ENCODE measurements at places on chromosomes 3 and 15. TPM values are rescaled to one million over a fixed set of nuclear protein-coding genes. Genes with fewer than 3 reads are reported as not detected.

DNA sequence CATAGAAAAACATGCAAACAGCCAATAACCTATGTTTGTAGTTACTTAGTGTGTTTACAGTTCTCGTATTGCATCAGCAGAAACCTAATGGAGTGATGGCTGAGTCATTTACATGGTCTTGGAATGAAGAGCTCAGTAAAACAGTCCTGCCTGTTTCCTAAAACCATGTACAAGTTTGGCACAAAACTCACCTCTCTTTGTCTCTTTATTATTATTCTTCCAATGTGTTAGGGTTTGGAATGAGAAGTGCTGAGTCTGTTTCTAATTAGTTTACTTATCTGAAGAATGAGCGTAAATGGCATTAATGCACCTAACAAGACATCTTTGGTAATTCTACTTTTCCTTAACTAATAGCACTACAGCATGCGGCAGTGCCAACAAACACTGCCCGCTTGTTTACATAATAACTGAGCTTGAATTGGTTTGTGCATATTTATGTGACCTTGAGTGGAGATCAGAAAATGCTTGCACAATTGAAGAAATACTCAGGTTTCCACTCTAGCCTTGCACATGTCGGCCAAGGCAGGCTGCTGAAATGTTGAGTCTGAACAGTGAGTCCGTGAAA is 385.4 kb upstream of the SEMA6D start:
- no peak for DNase-seq

DNA sequence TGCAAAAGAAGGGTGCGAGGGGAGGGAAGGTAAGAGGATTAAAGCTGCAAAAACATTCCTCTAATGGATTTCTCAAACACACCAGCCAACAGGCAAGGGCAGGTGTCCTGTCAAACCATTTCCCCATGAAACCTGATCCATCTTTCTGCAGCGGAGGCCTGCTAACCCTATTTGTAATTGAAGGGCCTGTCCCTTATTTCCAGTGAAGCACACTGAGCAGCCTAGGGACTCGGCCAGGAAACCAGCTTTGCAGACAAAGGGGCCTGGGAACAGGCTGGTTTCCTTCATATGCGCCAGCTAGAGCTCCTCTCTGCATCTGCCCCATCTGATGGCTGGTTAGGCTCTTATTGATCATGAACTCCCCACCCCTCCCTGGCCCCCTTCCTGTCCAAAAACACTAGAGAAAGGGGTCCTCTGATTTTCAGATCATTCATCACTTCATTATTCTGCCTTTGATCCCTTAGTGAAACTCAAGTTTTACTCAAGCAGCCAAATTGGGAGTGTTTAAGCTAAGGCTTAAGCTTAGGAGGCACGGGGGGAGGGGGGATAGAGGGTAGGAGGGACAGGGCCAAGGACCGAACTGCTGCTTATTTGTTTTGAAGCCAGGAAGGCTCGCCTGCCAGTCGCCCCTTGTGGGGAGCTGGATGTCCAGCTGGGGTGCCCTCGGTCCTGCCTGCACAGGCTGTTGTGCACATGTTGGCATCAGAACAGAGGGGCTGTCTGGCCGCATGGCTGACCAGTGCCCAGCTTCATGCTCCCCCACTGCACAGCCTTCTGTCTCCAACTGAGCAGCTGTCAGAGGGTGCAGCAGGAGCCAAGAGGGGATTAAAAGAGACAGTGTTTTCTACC is 53.1 kb downstream of the BOC start:
- peak; percentile 48 for DNase-seq

DNA sequence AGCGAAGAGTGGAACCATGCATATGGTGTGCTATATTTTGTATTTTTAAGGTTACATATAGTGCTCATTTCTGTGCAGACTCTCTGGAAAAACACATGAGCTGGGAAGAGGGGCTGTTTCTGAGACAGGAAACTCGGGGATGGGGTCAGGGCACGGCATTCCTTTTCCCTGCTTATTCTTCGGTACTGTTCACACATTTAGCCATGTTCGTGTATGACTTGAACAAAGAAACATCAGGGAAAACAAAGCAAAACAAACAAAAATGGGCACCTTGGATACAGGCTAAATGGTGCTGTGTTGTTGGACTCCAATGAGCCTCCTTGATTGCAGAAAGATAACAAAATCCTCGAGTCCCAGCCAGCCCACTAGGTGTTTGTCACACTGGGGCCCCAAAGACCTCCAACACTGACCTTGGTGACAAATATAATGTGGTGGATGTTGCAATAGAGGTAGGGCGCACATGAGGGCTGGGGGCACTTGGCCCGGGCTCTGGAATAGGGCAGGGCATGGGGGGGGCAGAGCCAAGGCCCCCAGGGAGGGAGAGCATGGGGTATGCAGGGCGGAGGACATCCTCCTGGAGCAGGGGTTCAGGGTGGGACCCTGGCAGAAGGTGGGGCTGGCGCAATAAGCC is 19.3 kb downstream of the DNASE1L3 start:
- DNase-seq = no peak

GRCh38 chr15:74426404-74427281 is 7.1 kb downstream of the SEMA7A start:
- peak; percentile 11 for DNase-seq

Gene FSIP1
- 0.16 TPM for polyA plus RNA-seq

Gene PFN2
- 48.5 TPM for polyA plus RNA-seq

Gene GPR87
- polyA plus RNA-seq = not detected
